ENCODE measurements at places on chromosomes 3 and 15.

DNA sequence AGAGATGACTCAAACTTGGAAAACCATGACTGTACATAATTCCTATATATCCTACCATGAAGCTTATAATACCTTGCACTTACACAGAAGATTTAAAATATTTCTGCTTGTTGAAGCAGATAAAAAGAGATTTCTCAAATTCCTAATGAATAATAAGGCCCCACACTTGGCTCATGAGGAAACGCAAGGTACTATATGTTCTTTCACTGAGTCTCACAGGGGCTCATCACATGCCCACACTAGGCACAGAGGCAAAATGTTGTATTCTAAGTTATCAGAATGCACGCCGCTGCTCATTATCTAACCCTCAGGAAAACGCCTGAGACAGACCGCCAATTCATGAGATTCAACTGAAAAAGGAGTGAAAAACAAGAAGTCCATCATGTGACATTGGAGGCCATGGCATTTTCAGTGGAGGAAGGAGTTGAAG lies 5.6 kb downstream of the MYO1E start:
- DNase-seq: no peak

- DNase-seq: no peak
Observed at GRCh38 chr3:51075221-51075775, 309.8 kb upstream of the MANF start.

GRCh38 chr3:31253782-31254181 lies 278.9 kb upstream of the STT3B start:
- DNase-seq: no peak

GRCh38 chr3:141387516-141387915 lies 19.2 kb downstream of the ZBTB38 start:
- DNase-seq: no peak

All from left forelimb (tissue), 1 donor.